Tracheal epithelial cell (primary cell): ENCODE measurements at places on chromosomes 12 and 14. TPM values are rescaled to one million over a fixed set of nuclear protein-coding genes. Genes with fewer than 3 reads are reported as not detected.

The FAM181A gene
- total RNA-seq = not detected in 2 replicates

The RACGAP1 gene
- total RNA-seq = 16.0 and 17.4 TPM in 2 replicates

The NR4A1 gene
- total RNA-seq = 0.72 and 2.8 TPM in 2 replicates

The GPR68 gene
- 0.85 and 6.7 TPM in 2 replicates for total RNA-seq

The SIVA1 gene
- 123 and 133 TPM in 2 replicates for total RNA-seq

The ABCC9 gene
- total RNA-seq = 0.24 and 0.64 TPM in 2 replicates

The OR6C3 gene
- total RNA-seq = not detected in 2 replicates

The ADGRD1 gene
- total RNA-seq = not detected in 2 replicates

The PROX2 gene
- total RNA-seq = under 0.01 TPM in 1 of 2 replicates, not detected in the other

The CLMN gene
- total RNA-seq = 6.4 and 7.2 TPM in 2 replicates

The RTN1 gene
- total RNA-seq = under 0.01 TPM in 1 of 2 replicates, not detected in the other

The DPPA3 gene
- total RNA-seq = not detected in 2 replicates

The PCNX1 gene
- 31.8 and 40.7 TPM in 2 replicates for total RNA-seq

The CLEC6A gene
- not detected in 2 replicates for total RNA-seq

The CELA1 gene
- not detected in 2 replicates for total RNA-seq

The PYGL gene
- total RNA-seq = 110 and 112 TPM in 2 replicates

The CPNE8 gene
- 11.3 and 12.4 TPM in 2 replicates for total RNA-seq

The KCNA5 gene
- total RNA-seq = not detected in 2 replicates

The PTHLH gene
- 84.0 and 193 TPM in 2 replicates for total RNA-seq

The MAPK1IP1L gene
- 13.7 and 15.6 TPM in 2 replicates for total RNA-seq

The OTX2 gene
- total RNA-seq = not detected in 2 replicates

The ACVRL1 gene
- total RNA-seq = 0.64 and 1.9 TPM in 2 replicates

The DLK1 gene
- not detected in 2 replicates for total RNA-seq

The TNFRSF1A gene
- 39.0 and 49.6 TPM in 2 replicates for total RNA-seq

The MBIP gene
- total RNA-seq = 4.6 and 5.5 TPM in 2 replicates

The KERA gene
- not detected in 2 replicates for total RNA-seq

The DAO gene
- not detected in 2 replicates for total RNA-seq

The SIX6 gene
- not detected in 2 replicates for total RNA-seq

The PDE3A gene
- not detected in 2 replicates for total RNA-seq

The TCTN2 gene
- total RNA-seq = 3.1 and 3.2 TPM in 2 replicates

The IQSEC3 gene
- not detected in 2 replicates for total RNA-seq

The BHLHE41 gene
- under 0.01 and 0.72 TPM in 2 replicates for total RNA-seq

The ACTN1 gene
- 115 and 319 TPM in 2 replicates for total RNA-seq

The IL31 gene
- total RNA-seq = not detected in 2 replicates

The CACNA2D4 gene
- not detected in 2 replicates for total RNA-seq

The LRTM2 gene
- not detected in 2 replicates for total RNA-seq

The C14orf93 gene
- 13.0 and 20.5 TPM in 2 replicates for total RNA-seq
